ENCODE measurements at places on chromosomes 4 and X.

GRCh38 chr4:78032929-78033328 lies 24.2 kb upstream of the FRAS1 start:
- no peak for DNase-seq

- DNase-seq: no peak
These were observed 218.2 kb downstream of the BANK1 start for GRCh38 chr4:102008711-102009110.

DNA sequence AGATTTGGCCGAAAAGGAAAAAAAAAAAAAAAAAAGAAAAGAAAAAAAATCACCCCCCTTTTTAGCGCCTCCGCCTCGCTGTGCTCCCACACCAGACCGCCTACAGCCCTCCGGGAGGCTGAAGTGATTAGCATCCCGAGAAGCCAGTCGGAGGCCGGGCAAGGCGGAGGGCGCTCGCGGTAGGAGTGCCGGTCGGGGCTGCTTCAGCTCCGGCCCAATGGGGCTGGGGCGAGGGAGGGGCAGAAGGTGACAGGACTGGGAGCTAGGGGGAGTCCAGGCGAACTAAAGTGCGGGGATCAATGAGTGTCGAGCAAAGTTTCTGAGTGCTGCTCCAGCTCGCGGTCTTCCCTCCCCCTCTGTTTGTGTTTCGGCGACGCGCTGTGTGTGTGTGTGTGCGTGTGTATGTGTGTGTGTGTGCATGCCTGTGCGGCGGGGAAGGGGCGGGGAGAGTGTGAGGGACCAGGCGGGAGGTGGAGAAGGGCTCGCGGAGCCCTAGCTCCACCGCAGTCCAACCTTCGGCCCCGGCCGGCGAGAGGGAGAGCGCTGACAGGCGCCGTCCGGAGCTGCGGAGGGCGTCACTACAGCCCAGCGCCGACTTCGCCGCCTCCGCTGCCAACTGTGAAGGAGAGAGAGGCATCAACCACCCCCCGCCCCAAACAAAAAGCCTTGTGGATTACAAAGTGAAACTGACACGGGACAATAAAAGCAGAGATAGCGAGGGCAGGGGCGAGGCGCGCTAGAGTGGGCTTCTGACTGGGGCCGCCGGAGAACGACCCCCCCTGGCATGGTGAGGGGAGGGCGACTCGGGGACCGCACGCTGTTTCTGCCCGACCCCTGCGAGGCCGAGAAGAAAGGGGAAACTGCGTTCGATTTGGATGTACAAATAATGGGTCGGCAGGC lies at the start of gene FAT4:
FAT4 (plus strand) TSS at position 280 of the 900 bp plus-strand sequence. CDS start 1,457 bp downstream, outside the sequence.
- peak; percentile 96 for DNase-seq

DNA sequence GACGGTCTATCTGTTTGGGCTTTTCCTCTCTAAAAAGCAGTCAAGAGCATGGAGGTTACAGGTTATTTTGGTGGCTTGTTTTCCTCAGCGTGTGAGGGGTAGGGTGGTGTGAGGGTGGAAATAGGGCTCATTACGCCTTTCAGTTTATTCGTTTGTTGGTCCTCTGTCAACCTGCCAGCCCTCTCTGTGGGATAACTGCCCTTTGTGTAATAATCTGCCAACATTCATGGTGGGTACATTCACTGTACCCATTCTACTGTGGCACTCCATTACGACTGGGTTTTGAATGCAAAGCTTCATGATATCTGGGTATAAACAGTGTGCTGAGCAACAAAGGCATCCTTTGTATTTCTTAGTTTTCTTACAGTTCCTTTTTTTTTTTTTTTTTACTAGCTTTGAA lies 136.4 kb downstream of the ADGRL3 start:
- DNase-seq: no peak

DNA sequence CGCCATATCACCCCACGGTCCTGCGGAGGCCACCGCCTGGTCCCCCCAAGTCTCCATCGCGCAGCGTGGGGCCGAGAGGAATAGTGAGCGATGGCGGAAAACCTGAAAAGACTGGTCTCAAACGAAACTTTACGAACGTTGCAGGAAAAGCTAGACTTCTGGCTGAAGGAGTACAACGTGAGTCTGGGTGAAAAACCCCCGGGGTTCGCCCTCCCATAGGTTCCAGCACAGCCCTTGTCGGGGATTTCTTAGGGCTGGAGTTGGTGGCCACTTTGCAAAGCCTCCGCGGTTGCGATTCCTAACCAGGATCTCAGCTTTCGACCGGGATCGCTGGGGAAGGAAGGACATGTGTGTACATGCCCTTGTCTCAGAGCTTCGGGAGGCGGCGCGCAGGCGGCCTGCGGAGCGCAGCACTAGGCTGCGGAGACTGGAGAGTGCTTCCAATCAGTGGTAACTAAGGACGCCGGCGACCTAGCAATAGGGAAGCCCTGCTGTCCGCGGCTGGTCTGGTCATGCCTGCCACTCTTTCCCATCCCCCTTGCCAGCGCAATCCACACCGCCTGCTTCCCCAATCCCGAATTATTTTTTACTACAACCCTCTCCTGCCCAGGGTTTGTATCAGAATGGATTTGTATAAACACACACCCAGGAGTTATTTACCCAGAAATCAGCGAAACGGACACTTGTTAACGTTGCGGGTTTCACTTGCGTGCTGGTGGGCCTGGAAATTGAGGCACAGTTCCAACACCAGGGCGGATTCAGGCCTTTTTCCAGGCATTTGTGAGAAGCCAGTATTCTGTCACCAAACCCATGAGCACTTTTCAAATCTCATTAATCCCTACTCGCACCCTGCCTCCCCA lies 741 bp downstream of the SPATA18 start:
- peak; percentile 58 for DNase-seq

DNA sequence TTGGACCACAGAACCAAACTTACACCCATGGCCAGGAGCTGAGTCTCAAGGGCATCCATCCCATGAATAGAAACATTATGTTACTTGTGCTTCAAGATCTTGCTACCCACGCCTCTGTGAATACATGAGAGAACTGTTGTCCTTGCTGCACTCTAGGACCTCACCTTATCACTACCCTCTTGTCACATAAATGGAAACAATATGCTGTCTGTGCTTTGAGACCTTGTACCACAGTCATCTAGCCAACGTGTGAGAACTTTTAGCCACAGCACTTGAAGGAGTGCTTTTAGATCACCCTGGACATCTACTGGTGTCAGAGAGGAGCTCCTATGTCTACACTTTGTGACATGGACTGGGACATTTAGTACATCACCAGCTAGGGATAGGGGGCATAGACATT lies 30.7 kb upstream of the HUWE1 start:
- no peak for DNase-seq

- no peak for DNase-seq
These were observed 47.7 kb downstream of the EVC start for GRCh38 chr4:5758741-5759140.

DNA sequence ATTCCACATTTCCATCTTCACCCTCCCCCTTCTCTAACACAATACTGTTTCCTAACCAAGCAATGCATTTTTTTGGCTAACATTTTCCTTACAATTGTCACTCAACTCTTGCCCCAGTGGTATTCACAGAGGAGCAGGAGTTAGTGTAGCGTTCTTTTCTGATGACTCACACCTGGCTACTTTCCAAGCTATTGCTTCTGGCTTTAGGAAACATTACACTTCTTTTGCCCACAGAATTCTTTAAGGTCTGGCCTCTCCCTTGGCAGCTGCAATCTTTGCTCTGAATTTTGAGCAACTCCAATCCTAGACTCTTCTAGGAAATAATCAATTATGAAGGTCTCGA lies 27.5 kb upstream of the PDGFC start:
- DNase-seq: peak; percentile 91

DNA sequence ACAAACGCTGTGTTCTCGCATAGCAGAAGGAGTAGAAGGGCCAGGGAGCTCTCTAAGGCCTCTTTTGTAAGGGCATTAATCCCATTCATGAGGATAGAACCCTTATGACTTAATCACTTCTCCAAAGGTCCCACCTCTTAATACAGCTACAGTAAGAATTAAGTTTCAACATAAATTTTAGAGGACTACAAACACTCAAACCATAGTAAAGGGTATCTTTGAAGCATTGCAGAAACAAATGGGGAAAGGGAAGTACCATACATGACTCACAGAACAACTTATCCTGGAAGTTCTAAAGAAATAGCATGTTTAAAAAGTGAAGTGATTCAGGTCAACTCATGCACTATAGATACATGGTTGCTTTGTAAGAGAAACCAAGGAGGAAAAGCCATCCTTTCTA lies 680.8 kb downstream of the RPA4 start:
- no peak for DNase-seq

DNA sequence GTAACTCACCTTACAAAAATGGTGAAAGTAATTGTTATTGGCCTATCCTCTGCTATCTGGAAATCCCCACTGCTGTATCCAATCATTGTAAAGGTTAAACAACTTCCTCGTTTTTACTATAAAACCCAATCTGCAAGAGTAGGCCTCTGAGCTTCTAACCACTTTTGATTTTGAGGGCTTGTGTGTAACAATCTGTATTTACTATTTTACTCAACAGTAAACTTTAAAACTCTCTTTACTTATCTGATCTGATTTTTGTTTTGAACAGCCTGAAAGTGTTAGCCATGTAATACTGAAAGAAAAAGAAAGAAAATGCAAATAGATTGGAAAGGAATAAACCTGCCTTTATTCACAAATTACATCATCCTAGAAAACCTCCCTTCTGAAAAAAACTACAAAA lies 63.1 kb downstream of the SLC10A7 start:
- DNase-seq: no peak

GRCh38 chr4:1027915-1028238 lies 16.5 kb downstream of the FGFRL1 start:
- DNase-seq: no peak

- no peak for DNase-seq
These were observed 104.3 kb upstream of the UGT8 start for GRCh38 chr4:114494246-114494803.

DNA sequence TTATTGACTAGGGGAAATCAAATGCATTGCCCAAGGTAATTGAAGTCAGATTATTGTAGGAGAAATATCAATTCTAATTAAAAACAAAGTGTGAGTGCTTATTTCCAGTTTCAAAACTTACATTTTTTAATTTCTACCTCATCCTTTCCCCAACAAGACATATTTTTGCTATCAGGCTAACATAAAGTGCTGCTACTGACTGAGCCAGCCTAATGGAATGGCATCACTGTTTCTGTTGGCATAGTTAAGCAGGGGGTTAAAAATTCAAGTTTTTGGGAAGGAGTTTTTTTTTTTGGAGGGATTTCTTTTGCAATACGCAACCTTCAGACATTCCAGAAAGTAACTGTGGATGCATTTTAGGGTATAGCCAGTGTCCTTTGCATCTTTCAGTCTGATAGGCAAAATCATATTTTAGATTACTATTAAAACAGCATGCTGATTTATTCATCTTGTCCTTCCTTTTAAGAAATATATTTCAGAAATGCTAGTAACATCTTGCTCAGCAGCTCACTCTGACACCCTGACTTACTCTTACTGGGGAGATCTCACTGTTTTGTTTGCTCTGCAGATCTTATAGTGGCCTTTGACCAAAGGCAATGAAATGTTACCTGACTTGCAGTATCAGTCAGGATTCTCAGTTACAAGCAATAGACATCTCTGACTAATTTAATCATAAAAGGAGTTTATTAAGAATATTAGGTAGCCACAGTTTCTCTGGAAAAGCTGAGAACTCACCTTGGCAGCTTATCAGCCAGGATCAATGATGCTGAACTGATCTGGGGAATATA lies 24.4 kb downstream of the GAB1 start:
- DNase-seq: no peak

DNA sequence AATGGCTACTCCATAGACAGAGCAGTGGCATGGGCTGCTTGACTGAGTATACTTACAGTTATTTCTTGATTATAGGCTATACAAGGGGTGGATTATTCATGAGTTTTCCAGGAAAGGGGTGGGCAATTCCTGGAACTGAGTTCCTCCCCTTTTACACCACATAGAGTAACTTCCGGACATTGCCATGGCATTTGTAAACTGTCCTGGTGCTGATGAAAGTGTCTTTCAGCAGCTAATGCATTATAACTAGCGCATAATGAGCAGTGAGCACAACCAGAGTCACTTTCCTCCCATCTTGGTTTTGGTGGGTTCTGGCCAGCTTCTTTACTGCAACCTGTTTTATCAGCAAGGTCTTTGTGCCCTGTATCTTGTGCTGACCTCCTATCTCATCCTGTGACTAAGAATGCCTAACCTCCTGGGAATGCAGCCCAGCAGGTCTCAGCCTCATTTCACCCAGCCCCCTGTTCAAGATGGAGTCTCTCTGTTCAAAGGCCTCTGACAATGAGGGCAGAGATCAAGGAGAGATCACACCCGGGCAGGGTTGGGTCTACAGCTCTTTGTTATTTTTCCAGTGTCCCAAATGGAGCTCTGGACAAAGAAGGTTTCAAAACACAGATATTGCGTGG lies 468.4 kb upstream of the PRKX start:
- no peak for DNase-seq

- no peak for DNase-seq
These were observed 33.2 kb downstream of the NBDY start for GRCh38 chrX:56762220-56762619.

- DNase-seq: peak; percentile 24
These were observed 146.4 kb upstream of the EOLA2 start for GRCh38 chrX:150084496-150085229.

- no peak for DNase-seq
These were observed 64.4 kb downstream of the HADH start for GRCh38 chr4:108054025-108054638.

DNA sequence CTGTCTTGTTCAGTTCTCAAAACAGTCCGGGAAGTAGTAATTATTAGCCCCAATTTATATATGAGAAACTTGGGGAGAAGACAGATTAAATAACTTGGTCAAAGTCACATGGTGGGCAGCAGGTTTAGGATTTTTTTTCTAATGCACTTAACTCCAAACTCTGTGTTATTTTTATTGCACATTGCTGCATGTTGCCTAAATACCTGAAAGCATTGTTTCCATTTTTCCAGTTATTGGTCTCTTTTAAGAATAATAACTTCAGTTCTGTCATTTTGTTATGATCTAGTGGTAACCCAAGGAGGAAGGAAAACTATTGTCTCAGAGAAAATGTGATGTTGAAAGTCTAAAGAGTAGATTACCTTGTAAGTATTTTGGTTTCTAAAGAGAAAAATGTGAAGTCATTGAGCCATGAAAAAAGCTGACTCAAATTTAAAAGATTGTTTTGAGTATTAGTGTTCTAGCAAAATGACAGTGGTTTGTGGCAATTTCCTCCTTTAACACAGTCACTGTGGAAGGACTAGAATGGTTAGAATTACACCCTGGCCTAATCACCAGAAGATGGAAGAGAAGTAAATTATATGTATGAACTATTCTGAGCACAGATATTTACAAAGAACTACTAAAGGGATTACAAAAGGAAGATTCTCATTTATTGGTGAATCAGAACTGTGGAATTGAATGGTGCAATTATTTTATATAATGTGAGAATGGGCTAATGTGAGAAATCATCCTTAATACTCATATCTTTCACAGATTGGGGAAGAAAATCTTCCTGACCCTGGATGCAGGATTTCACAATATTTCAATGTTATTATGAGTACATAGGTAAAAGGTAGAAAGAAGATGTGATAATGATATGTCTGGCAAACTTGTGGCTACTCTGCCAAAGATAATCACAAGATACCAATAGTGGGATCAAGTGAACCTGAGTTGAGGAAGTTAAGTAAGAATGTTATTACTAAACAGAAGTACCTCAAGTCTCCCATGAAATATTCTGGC lies 21.7 kb upstream of the CXCL8 start:
- DNase-seq: no peak
